ENCODE measurements at places on chromosomes 16 and 17. TPM values are rescaled to one million over a fixed set of nuclear protein-coding genes. Genes with fewer than 3 reads are reported as not detected.

GRCh38 chr16:2056681-2057407, 9.1 kb downstream of the TSC2 start:
- DNase-seq: no peak

GRCh38 chr16:73034374-73034773, 13.6 kb downstream of the ZFHX3 start:
- DNase-seq: no peak

GRCh38 chr16:2881783-2882649, 999 bp upstream of the FLYWCH2 start:
- no peak for DNase-seq

The HSF5 gene
- total RNA-seq: not detected

The ATXN7L3 gene
- total RNA-seq: 125 TPM

DNA sequence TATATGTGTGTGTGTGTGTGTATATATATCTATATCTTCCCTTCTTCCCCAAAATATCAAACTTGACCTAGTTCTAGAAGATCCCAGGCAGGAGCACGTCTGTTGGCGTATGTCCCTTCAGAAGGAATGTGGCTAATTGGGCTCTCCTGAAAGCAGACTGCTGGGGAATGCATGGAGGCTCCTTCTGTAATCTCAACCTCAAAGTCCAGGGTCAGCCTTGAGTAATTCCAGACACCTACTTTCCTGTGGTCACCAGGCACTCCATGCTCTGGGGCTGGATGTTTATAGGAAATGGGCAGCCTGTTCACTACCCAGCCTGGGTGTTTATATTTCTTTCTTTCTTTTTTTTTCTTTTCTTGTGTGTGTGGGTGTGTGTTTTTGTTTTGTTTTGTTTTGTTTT, 13.4 kb downstream of the BCO1 start:
- DNase-seq: no peak

- no peak for DNase-seq
Measured at GRCh38 chr16:80314042-80314441, 226.8 kb upstream of the DYNLRB2 start.

GRCh38 chr17:18190628-18191235, 7.1 kb downstream of the ALKBH5 start:
- no peak for DNase-seq

- DNase-seq: no peak
Measured at GRCh38 chr17:15943971-15944758, 765 bp upstream of the ADORA2B start.

GRCh38 chr16:86040496-86040895, 141.5 kb downstream of the IRF8 start:
- DNase-seq: no peak

- no peak for DNase-seq
Measured at GRCh38 chr16:19210280-19210924, 42.4 kb downstream of the SYT17 start.

DNA sequence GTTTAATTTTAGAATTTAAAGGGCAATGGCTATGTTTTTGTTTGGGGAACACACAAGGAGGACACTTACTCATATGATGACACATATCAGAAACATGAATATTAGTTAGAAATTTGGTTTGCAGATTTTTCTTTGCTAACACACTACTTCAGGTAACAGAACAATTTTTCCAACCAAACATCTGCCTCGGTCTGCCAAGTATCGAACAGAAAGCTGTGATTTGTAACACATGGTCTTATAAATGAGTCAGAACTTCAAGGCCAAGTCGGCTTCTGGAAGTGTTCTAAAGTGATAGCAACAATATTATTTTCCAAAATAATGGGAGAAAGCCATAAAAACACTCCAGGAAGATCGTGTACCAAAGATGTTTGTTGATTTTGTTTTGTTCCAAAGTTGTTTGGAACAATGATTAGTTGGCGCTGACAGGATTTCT, 75.9 kb upstream of the PMFBP1 start:
- no peak for DNase-seq

The ARL5C gene
- not detected for total RNA-seq

GRCh38 chr17:67637901-67638641, 79.7 kb upstream of the NOL11 start:
- no peak for DNase-seq

The CES1 gene
- not detected for total RNA-seq

- no peak for DNase-seq
Measured at GRCh38 chr17:30244853-30245385, 9.4 kb upstream of the SLC6A4 start.

The TBC1D3I gene
- 0.35 TPM for total RNA-seq

DNA sequence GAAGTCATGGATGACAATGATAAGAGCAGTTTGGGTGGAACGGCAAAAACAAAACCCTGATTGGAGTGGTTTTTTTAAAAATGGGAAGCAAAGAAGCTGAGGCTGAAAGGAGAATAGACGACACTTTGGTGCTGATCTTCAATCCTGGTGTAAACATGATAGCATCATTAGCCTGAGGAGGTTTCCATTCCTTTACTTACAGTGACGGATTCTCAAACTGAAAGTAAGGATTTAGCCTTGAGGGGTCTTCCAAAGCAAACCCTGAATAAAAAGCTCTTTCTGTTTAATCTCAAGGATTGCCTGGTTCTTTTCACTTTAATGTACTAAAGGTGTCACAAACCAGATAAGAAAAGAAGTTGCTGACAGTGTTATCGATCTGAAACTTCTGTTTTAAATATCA, 69.3 kb downstream of the KCNJ2 start:
- DNase-seq: no peak

GRCh38 chr16:13098536-13098935, 197.1 kb downstream of the SHISA9 start:
- DNase-seq: no peak

DNA sequence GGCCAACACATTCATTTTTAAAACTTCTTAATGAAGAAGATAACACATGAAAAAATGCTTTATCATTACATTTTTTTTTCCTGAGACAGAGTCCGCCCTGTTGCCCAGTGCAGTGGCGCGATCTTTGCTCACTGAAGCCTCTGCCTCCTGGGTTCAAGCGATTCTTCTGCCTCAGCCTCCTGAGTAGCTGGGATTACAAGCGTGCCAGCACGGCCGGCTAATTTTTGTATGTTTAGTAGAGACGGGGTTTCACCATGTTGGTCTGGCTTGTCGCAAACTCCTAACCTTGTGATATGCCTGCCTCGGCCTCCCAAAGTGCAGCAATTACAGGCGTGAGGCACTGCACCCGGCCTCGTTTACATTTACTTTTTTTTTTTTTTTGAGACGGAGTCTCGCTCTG, 13.2 kb downstream of the HBQ1 start:
- DNase-seq: no peak

The IRX3 gene
- 2.4 TPM for total RNA-seq

GRCh38 chr17:7557147-7557764, 1.3 kb upstream of the TNFSF13 start:
- peak; percentile 74 for DNase-seq

GRCh38 chr16:25011891-25012514, 3.2 kb downstream of the ARHGAP17 start:
- DNase-seq: no peak

- DNase-seq: no peak
Measured at GRCh38 chr17:12510535-12510934, 155.2 kb upstream of the MYOCD start.

The CA10 gene
- total RNA-seq: 0.37 TPM

DNA sequence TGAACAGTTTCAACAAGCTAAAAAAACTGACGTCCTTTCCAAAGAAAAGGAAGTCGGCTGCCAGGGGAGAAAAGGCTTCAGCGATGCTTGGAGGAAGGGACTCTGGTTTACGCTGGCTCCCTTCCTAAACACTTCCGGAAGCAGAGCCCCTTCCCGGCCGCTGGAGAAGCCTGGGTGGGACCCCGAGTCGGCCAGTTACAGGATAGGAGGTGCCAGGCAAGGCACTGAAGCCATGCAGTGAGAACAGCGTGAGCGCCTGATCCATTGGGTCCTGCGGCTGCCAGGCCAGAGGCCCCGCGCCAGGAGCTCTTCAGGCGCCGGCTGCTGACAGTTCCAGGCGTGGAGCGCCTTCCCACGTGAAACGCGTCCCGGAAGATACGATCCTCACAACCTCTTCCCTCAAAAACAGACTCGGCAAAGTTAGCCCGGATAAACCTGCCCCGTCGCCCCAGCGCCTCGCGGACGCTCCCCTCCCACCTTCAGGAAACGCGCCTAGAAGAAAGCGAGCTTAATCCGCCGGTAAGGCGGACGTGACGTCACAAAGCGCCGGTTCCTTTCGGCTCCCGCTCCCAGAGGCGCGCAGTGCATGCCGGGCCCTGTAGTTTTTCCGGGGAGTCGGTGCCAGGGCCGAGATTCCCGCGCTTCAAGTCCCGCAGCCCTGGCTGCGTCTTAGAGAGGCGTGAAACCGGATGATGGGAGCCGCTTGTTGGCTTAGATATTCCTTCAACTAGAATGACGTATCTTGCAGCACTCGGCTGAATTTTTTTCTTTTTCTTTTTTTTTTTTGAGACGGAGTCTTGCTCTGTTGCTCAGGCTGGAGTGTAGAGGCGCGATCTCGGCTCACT, at the start of gene ADAT1:
TSS of gene ADAT1 (minus strand) at position 521 of the 845 bp plus-strand sequence. CDS start 2,482 bp downstream, outside the sequence.
- DNase-seq: peak; percentile 99

DNA sequence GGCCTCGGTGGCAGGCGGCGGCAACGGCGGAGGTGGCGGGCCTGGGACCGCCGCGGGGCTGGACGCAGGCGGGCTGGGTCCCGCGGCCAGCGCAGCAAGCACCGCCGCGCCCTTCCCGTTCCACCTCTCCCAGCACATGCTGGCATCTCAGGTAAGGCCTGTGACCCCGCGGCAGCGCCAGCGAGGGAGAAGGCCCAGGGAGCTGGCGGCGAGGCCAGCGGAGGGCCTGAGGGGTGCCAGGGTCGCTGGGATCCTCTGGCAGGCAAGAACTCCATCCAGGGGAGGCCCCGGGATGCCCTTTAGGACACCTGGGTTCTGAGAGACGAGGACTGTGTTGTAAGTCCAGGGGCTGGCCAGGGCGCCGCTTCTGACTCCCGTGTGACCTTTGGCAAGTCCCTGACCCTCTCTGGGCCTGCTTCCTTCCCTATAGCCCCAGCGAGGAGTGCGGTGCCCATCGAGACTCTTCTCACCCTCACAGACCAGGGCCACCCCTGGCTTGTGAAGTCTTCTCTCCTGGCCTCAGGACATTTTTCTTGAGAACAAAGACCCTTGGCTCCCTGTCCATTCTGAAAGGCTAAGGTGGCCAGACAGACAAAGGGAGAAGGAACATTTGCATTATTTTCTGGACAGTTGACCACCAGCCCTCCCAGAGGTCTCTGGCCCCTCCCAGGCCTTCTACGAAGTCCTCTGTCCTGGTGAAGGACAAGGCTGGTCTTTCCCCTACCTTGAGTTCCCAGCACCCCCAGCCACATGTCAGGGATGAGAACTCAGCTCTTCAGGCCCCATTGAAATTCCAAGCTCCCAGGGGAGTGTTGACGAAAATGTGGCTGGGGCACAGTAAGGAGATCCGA, 6.3 kb downstream of the TBX2 start:
- DNase-seq: peak; percentile 24

GRCh38 chr17:1329745-1330343, 50.4 kb downstream of the TRARG1 start:
- DNase-seq: no peak

DNA sequence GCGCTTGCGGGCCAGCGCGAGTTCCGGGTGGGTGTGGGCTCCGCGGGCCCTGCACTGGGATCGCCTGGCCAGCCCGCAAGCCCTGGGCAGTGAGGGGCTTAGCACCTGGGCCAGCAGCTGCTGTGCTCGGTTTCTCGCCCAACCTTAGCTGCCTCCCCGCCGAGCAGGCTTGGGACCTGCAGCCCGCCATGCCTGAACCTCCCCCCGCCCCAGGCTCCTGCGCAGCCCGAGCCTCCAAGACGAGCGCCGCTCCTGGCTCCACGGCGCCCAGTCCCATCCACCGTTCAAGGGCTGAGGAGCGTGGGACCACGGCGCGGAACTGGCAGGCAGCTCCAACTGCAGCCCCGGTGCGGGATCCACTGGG, 12.3 kb upstream of the ZFP90 start:
- no peak for DNase-seq

GRCh38 chr16:2237493-2238149, 1.4 kb downstream of the DNASE1L2 start:
- DNase-seq: peak; percentile 68

The TP53TG3F gene
- total RNA-seq: not detected

DNA sequence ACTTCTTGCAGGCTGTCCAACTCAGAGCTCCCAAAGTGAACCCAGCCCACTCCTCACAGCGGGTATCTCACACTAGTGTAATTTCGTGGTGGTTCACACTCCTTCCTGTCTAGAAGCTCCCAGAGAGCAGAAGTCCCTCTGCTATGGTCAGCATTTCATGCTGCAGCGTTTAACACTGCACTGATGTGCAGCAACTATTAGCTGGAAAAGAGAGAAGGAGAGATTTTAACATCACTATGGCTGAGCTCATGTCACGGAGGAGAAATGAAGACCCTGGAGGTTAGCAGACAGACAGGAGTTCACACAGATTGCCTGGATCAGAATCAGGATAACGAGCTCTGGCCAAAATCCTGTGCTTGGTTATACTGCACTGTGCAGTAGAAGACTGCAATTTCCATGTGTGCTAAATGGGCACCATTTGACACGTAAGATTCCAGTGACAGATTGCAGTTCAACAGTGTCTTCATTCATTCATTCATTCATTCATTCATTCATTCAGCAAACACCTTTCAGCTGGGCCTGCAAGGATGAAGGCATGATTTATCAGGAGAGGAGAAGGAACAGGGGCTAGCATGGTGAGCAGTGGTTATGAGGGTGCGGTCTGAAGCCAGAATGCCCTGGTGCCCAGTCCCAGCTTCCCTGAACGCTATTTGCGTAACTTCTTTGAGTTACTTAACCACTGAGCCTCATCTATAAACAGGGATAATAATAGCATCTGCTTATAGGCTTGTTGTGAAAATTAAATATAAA, 5.3 kb upstream of the CCL1 start:
- DNase-seq: peak; percentile 18

The NPIPB8 gene
- not detected for total RNA-seq

DNA sequence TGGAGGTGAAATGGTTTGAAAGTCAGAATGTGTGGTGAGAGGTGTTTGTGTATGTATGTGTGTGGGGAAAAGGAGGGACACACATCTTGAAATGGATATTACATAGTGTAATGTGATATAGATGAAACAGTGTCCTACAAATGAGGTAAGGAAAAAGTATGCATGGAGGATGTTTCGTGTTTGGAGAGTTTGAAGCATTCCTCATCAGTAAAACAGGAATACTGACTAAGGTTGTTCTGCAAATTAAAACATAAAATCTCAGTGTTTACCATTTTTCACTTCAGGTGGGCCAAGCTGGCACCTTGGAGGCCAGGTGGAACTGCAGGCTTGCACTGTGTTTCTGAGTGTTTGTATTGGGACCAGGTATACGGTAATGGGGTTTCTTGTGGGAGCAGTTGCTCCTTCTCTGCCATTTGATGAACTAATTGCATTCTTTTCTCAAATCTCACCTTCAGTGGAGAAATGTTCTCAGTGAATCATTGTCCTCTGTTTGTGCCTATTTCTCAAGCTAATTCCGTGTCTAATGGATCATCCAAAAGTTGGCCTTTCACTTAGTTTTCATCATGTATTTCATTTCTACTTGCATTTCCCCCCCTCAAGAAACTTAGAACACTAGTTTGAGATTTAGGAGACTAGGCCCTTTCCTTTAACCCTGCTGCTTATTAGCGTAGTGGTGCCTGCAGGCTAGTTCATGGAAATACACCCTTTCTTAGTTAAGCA, 8.2 kb upstream of the TBKBP1 start:
- no peak for DNase-seq

The KIF2B gene
- total RNA-seq: not detected
